Dermis microvascular lymphatic vessel endothelial cell (primary cell): ENCODE measurements at places on chromosomes 1 and 21.

DNA sequence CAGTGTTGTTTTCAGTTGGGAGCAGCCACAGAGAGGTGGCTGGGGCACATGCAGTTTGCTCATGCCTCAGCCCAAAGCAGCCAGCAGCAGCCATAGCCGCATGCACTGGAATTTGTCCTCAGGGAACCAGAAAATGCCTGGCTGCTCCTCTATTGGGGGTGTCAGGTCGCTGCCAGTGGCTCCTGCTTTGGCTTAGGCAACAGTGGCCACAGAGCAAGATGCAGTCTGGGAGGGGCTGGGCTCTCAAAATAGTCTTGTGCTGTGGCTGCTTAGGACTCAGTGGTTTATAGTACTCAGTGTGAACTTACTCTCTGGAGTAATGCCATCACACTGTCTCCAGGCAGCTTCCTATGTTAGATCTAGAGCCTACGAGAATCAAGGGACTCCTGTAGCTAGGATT lies 25.0 kb downstream of the CD55 start:
- DNase-seq = no peak

DNA sequence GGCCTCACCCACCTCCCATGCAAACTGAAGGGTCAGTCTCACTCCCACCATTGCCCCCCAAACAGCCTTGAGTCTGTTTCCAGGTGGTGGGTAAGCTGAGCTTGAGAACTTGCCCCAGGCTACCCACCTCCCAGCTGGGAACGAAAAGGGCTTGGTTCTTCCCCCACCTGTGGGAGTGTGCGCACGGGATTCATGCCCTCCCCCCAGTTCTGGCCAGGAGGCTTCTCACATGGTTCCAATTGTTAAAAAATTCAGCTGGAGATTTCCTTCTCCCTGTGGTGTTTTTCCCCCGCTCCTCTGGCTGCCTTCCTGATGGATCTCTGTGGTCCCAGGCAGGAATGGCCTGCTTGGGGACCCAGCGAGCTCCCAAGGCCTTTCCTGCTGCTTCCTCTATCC lies 81.8 kb upstream of the C21orf91 start:
- DNase-seq = no peak

- no peak for DNase-seq
Observed at GRCh38 chr1:44289530-44289929, 65.5 kb downstream of the ERI3 start.

DNA sequence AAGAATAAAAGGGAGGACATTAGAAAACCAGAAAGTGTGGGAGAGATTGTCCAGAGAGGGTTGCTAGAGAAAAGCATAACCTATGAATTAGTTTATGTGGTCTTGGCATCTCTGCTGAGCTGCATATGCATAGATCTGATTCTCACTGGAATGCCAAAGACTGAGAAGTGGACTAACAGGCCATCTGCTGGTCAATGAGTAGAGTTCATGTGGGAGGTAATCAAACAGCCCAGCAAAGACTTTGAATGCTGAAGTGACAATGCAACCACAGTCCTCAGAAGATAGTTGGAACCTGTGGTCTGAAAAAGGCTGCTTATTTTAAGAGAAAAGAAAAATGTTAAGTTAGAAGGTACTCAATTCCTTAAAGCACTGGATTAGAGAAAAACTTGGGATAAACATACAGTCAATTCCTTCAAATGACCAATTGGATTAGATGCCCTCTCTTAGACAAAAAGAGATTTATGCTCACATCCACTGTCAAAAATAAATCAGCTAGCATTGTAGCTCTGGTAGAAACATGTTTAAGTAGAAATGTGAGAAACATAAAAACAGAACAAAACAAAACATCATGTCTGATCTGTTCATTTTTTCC lies 382.8 kb downstream of the AMY1C start:
- no peak for DNase-seq

DNA sequence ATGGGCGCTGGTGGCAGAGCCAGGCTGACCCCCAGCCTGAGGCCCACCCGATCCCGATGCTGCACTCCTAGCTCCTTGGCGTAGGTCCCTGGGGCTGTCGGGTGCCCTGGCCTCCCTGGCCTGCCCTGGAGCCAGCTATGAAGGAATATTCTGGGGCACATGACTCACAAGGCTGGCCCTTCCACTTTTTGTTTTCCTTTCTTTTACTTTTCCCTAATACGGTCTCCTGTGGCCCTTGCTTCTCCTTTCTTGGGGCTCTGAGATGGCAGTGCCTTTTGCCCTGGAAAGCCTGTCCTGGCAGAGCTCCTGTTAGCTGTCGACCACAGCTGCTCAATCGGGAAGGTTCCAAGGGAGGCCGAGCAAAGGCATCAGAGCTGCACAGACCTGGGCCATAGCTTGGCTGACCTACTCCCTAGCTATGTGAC lies 22.1 kb downstream of the ARHGEF10L start:
- DNase-seq = no peak

DNA sequence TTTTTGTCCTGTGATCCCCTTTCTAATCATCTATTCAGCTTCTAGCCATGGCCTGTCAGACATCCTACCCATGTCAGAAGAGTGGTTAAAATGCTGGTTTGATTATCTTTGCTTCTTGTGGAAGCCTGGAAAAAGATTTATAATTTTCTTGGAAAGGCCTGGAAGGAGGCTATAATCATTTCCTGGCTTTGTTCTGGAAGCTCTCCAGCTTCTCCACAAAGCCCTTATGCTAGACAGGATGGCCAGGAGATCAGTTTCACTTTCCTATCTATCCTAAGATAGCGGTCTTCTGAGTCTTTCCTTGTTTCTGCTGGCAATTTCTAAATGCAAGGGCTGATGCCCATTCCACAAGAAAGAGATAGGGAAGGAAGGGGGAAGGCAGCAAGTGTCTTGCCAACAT lies 90.9 kb upstream of the SLC44A3 start:
- peak; percentile 61 for DNase-seq

DNA sequence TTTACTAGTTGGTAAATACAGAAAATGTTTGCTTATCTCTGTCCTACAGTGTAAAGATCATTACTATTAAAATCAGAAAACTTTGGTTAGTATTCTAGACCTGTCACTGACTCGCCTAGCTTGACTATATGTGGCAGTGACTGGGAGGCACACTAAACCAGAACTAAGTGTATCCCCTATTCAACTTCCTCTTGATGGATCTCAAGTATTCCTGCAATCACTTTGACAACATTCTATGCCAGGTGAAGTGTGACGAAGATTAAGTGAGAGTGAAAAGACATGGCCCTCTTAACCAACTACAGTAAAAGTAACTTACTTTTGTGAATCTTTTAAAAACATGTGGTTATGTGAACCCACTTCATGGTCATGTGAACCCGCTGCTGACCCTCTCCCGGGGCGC lies 223.0 kb upstream of the ADAMTS5 start:
- no peak for DNase-seq

DNA sequence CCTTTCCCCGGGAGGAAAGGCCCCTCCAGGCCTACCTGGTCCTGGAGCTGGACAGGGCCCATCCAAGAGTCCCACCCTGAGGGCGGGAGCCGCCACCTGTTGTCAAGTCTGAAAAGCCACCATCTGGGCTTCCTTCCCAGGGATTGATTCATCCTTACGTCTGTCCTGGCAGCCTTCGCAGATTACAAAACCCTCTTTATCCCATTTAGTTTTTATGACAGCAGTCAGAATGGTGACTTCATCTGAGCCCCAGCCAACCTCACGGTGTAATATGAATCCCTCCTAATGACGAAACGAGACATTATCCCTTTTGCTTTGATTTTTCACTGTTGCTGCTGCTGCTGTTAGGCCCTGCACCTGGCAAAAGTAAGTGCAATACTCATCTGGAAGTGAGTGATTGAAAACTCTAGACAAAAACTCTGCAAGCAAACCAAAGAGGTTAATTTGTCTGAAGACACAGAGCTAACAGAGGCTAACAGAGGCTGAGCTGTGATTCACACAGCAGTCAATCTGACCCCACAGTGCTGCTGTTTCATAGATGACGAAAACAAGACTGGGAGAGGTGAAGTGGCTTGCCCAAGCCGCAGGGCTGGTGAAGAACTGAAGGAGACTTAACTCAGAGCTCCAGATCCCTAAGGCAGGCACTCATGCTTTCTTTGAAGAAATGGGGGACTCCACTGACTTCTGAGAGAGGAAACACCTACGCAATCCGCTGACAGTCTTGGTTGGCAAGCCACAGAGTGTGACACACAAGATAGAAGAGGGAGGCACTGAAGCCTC lies 30.0 kb upstream of the S100A7 start:
- DNase-seq = no peak

DNA sequence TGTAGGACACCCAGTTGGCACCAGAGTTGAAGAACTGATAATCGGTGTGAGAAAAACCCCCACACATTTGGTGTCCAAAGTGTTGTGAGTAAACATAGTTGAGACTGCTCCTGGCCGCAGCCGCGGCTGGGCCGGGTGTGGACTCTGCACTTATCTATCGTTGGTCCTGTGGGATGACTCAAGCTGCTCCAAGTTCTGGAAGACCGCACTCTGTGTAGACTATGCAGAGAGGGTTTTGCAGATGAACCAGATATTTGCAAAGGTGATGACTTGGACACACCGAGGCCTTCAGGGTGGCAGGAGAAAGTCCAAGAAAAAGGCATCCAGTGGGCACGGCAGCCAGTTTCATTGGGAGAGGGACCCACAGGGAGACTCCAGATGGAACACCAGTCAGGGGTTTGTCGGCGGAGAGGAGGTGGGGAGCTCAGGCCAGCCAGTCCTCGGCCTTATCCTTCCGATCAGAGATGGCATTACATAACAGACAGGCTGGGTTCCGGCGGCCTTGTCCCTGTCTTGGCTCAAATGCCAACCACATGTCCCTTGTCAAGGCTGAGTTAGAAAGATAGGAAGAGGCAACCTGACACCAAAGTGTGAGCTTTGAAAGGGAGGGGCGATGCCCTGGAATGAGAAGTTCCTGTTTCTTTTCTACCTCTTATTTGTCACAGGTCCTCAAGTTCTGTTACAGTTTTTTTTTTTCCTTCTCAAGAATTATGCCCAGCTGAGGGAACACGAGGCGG lies 21.1 kb downstream of the C2CD2 start:
- no peak for DNase-seq

- DNase-seq = no peak
Observed at GRCh38 chr1:154481053-154481452, 21.0 kb upstream of the TDRD10 start.

DNA sequence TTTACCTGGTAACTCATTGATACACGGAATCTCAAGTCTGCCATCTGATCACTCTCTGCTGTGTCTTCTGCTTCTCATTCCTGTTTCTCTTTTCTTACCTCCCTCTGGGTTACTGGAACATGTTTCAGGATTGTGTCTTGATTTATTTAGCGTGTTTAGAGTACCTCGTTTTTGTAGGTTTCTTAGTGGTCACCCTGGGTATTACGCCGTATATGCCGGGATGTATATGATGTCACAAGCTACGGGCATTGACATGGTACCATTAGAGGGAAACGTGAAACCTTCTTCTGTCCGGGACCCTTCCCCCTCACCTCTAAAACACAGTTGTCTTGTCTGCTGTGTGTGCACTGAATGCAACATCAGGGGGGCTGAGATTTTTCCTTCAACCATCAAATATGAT lies 2.8 kb downstream of the ACTRT2 start:
- no peak for DNase-seq

- DNase-seq = no peak
Observed at GRCh38 chr1:214439352-214440119, 111.9 kb downstream of the PTPN14 start.

- no peak for DNase-seq
Observed at GRCh38 chr1:7587108-7587772, 183.9 kb upstream of the VAMP3 start.

DNA sequence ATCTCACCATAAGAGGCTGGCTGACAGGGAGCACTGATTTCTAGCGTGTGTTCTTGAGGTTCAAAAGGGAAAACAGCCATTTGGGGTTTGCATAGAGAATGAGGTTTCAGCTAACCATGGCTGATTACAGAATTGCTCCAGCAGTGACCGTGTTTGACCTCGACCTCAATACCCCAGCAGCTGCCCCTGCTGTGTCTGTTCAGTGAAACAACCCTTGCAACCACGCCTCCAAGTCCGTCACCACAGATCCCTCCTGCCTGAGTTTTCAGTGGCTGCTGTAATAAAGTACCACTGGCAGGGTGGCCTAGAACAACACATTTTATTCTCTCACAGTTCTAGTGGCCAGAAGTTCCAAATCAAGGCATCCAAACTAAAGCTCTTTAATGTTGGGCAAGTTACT lies 147.7 kb downstream of the HUNK start:
- DNase-seq = no peak

- DNase-seq = no peak
Observed at GRCh38 chr21:35202431-35202830, 153.3 kb upstream of the RUNX1 start.
